Activated CD8-positive, alpha-beta T cell treated with anti-CD3 and anti-CD28 coated beads for 36 hours (primary cell): ENCODE measurements at places on chromosomes 11 and 22. TPM values are rescaled to one million over a fixed set of nuclear protein-coding genes. Genes with fewer than 3 reads are reported as not detected.

The CEP126 gene
- 1.1 TPM for total RNA-seq

The REXO2 gene
- total RNA-seq: 64.8 TPM

The TNNI2 gene
- not detected for total RNA-seq

The ART1 gene
- total RNA-seq: not detected

The NRXN2 gene
- 0.22 TPM for total RNA-seq

The GLYAT gene
- not detected for total RNA-seq

The FOLR1 gene
- not detected for total RNA-seq

The C11orf91 gene
- total RNA-seq: not detected

The TAF10 gene
- 151 TPM for total RNA-seq

The PHRF1 gene
- 43.1 TPM for total RNA-seq

The RTN3 gene
- total RNA-seq: 34.0 TPM

The MUC15 gene
- not detected for total RNA-seq

The ESAM gene
- total RNA-seq: 0.65 TPM

The XKR3 gene
- not detected for total RNA-seq

The ZP1 gene
- not detected for total RNA-seq

The DDB1 gene
- total RNA-seq: 269 TPM

The MUS81 gene
- total RNA-seq: 54.7 TPM

The BRSK2 gene
- total RNA-seq: 1.1 TPM

The CREB3L1 gene
- total RNA-seq: not detected

The SCN3B gene
- not detected for total RNA-seq

The ARHGEF17 gene
- 0.07 TPM for total RNA-seq

The APOL4 gene
- 0.18 TPM for total RNA-seq

The HPX gene
- not detected for total RNA-seq

The IL17REL gene
- total RNA-seq: 0.14 TPM

The PANX3 gene
- total RNA-seq: not detected

The MYEOV gene
- not detected for total RNA-seq

The GRIA4 gene
- not detected for total RNA-seq

The MMP1 gene
- not detected for total RNA-seq

The APOBEC3C gene
- 82.6 TPM for total RNA-seq

The MOGAT2 gene
- total RNA-seq: not detected

The KDM4E gene
- total RNA-seq: not detected

The MN1 gene
- 0.11 TPM for total RNA-seq

The MGAT3 gene
- 0.90 TPM for total RNA-seq

The F2 gene
- not detected for total RNA-seq

The NXPE1 gene
- total RNA-seq: not detected

The CNTF gene
- 1.8 TPM for total RNA-seq

The OR10S1 gene
- total RNA-seq: not detected

The NCF4 gene
- 2.9 TPM for total RNA-seq

The AGBL2 gene
- total RNA-seq: 4.5 TPM
